ENCODE measurements at places on chromosomes 7 and 10.

- no peak for DNase-seq
Observed at GRCh38 chr10:13340626-13341376, 7.3 kb downstream of the SEPHS1 start.

- DNase-seq, result no peak
Observed at GRCh38 chr10:44387853-44388251, 3.0 kb upstream of the CXCL12 start.

DNA sequence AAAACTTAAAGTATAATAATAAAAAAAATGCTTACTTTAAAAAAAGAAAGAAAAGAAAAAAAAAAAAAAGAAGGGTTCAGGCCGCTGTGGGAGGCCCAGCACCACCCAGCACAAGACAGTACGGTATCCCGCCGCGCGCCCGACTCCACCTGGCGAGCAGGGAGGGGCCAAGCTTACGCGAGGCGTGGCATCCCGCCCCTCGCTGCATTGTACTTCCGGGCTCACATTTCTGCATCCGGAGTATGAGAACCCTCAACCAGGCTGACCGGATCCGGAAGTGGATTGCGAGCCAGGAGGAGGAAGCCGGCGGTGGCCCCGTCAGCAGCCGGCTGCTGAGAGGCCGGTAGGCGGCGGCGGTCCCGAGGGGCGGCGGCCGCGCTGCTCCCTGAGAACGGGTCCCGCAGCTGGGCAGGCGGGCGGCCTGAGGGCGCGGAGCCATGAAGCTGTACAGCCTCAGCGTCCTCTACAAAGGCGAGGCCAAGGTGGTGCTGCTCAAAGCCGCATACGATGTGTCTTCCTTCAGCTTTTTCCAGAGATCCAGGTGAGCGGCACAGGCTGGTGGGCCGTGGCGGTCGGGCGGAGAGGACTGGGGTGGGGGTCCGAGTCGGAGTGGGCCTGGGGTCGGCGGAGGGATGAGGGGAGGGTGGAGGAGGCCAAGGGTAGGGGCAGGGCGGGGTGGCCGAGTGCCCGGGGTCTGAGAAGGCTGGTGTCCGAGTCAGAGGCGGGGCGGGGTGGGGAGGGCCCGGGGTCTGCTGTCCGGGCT, at the start of gene YKT6:
Gene YKT6 (plus strand): TSS at position 280 of the 763 bp plus-strand sequence. CDS start 158 bp downstream, at position 438.
- peak; percentile 94 for DNase-seq

GRCh38 chr7:30206491-30206890, 71.7 kb downstream of the MTURN start:
- peak; percentile 21 for DNase-seq

DNA sequence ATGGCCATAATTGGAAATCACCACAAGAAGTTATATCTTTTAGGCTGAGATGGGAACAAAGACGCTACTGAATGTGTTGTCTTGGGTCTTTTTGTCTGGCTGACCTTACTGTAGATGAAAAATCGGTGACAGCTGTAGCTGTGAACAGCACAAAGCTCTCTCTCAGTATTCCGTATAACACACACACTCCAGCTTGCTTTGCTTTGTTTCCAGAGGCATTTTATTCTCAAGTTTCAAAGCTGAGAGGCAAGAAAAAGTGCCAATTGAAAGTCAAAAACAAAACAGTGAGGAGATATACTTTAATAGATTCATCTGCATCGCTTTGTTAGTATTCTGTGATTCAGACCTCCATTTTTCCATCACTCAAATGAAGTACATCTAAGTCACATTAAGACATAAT, 39.6 kb upstream of the CABCOCO1 start:
- no peak for DNase-seq

GRCh38 chr7:38656968-38657367, 25.8 kb upstream of the AMPH start:
- no peak for DNase-seq

DNA sequence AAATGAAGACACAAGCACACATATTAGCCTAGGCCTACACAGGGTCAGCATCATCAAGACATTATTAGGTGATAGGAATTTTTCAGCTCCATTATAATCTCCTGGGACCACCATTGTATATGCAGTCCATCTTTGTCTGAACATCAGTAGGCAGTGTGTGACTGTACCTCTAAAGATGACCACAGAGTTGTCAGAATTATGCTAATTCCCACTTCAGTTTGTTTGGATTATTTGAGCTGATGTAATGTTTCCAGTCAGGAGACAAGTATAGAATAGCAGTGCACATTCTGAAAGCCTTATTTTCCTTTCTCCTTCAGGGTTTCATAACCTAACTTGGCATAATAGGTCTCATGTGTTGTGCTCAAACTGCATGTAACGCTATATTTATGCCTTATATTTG, 306.4 kb downstream of the NXPH1 start:
- DNase-seq, result no peak

DNA sequence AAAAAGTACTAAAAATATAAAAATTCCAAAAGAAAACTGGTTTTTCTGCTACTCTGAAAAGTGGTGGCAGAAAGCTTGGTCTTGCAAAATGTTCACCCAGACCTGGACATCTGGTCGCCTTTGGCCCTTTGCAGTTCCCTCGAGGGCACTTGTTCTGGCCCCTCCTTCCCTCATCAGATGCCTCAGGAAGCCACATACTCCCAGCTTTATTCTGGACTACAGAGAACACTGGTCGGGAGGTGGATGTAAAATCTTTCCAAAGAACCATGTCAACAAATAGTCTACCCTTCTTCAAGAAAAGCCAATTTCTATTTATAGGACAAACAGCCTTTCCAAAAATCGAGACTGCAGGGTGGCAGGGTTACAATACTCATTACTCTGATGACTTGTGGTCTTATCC, 726.1 kb downstream of the TNS3 start:
- peak; percentile 68 for DNase-seq

DNA sequence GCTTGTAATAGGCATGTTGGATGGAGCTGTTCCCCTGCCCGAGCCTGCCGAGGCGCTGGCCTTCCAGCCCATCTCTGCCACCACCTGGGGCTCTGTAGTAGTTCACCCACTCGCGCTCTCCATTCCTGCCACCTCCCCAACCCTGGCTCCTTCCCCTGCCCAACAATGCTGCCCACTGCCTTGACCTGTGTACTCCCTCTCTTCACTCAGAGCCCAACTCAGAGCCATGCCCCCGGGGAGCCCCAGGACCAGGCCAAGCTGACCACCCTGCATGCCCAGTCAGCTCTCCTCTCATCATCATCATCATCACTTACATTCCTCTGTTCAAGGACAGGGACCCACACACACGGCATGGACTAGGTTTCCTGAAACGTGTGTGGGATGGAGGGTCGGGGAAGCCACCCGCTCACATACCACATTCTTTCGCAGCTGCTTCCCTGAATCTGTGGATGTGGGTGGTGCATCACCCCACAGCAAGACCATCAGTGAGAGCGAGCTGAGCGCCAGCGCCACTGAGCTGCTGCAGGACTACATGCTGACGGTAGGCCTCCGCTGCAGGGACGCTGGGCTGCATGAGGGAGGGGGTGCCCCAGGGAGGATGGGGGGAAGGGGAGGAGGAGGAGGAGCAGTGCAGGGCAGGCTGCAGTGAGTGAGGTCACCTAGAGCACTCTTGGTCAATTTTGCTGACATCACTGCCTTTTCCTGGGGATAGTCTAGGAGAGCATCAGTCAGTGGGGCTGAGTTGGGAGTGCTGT, 15.6 kb downstream of the NACAD start:
- DNase-seq, result no peak

DNA sequence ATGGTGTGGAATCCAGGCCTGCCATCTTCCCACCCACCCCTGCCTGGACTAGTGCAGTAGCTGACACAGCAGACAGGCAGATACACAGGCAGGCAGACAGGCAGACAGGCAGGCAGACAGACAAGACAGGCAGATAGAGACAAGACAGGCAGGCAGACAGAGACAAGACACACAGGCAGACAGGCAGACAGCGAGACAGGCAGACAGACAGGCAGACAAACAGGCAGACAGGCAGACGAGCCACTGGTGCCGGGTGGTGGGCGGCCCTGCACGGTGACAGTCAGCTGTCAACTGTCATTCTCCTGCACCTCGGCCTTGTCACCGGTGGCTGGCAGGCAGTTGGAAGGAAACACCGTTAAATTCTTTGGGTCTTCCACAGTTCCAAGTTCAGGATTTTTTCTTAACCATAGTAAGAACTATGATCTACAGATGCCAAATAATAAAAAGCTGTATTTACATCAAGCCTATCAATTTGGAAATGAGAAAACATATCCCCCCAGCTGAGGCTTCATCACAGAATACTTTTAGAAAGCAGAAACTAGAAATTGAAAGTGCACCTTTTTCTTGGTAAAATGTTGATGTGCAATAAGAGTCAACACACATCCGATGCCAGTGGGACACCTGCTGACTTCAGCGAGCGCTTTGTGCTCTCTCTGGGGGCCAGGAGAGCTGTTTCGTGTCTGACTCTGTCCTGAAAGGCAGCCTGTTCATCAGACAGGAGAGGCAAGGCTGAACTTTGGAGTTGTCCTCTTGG, 250.4 kb downstream of the DNAJB6 start:
- no peak for DNase-seq

DNA sequence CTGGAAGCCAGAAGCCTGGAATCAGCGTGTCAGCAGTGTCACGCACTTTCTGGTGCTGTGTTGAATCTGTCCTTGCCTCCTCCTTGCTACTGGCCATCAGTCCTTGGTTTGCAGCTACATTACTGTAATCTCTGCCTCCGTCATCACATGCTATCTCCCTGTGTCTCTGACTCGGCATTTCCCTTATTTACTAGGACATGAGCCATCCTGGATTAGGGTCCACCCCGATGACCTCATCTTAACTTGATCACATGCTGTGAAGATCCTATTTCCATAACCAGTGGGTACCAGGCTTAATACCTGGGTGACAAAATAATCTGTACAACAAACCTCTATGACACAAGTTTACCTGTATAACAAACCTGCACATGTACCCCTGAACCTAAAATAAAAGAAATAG, 518.0 kb upstream of the KLF6 start:
- DNase-seq, result no peak

DNA sequence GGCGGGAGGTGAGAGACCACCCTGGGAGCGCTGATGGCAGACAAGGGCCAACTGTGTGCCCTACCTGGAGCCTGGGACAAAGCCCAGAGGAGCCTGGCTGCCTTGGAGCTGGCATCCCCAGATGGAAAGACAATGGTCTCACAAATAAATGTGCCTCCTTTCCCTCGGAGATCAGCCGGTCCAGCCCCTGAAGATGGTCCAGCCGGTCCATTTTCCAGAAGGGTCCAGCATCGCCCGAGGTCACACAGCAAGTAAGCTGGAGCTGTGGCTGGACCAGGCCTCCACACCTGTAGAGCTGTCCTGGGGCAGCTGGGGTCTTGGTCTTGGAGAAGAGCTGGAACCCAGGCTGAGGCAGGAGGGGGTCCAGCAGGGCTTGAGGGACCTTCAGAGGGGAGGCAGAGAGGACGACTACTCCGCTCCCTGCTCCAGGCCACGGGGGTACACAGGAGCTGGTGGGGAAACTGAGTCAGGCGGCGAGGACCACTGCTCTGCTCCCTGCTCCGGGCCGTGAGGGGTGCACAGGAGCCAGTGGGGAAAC, 3.6 kb downstream of the ELFN1 start:
- DNase-seq, result no peak

GRCh38 chr10:103069453-103070331, 123.4 kb downstream of the NT5C2 start:
- DNase-seq, result peak; percentile 86

DNA sequence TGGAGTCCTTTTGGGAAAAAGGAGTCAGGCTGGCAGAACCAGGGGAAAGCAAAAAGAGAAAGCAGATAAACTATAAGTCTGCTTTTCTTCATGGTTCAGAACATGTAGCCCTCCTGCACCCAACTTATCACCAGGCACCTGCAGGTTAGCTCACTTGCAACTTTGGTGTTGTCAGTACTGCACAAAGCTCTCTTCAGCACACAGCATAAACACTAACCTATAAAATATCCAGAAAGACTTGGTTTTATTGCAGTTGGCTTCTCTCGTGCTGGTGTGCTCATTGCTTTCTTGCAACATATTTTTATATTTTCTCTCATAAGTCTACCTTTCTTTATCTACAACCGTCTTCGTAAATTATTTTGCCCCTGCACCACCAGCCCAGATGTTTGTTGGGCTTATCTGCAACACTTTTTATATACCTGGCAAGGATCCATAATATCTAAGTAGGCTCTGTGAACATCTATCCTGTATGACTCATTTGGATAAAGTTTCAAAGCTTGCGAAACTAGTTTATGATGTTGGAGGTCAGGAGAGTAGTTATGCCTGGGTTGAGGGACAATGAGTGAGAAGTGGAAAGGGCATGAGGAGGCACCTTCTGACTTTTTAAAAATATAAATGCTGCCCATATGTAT, 164.6 kb downstream of the ANKRD30A start:
- DNase-seq, result no peak

DNA sequence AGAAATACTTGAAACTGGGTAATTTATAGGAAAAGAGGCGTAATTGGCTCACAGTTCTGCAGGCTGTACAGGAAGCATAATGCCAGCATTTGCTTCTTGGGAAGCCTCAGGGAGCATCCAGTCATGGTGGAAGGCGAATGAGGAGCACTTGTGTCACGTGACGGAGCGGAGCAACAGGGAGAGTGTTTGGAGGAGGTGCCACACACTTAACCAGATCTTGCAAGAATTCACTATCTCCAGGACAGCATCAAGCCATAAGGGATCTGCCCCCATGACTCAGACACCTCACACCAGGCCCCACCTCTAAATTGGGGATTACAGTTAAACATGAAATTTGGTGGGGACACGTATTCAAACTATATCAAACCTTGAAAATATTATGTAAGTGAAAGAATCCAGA, 89.3 kb downstream of the WIPF3 start:
- no peak for DNase-seq

- DNase-seq, result no peak
Observed at GRCh38 chr7:34011696-34012095, 106.4 kb downstream of the BMPER start.

DNA sequence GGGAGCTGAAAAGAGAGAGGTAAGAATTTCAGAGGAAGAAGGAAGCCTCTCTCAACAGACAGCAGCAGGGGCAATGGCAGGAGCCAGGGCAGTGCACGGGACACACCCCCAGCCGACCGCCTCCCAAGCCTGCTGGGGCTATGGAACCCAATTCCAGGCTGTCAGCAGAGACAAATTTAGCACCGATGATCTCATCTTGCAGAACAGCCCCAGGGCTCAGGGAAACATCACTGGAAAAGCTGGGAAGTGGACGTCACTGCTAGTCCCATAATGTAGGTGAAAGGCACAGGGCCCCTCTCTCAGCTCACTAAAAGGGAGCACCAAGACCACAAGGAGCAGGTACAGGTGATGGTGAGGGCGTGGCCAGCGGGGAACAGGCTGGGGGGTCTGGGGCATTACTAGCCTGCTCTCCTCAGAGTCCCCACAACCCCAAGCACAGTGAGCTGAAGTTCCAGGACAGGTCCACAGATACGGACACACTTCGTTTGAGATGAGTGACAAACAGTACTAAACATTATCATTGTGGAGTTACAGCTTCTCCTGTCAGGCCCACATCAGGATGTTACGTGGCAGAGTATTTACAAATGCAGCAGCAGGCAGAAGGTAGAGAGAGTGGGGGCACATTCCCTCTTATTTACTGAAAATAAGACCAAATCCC, 103.7 kb downstream of the PLXNA4 start:
- DNase-seq, result peak; percentile 18

GRCh38 chr10:68371604-68372003, 35.5 kb downstream of the RUFY2 start:
- no peak for DNase-seq

All from trophoblast cell (in vitro differentiated cells and primary cell).